ENCODE measurements at places on chromosomes 5 and 9.

DNA sequence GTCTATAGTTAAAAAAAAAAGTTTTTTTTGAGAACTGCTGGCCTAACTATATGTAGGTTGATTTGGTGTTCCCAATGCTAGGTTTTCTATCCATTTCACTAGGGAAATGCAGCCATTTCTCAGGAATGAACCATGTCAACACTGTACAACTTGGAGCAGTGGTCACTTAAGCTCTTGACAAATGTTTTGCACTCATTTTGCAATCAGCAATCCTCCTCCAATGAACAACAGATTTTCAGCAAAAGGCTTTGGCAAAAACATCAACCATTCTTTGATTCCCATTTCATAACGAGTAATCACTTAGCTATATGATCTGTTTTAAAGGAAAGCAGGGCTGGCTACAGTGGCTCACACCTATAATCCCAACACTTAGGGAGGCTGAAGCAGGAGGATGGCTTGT, 17.9 kb downstream of the STRBP start:
- no peak for DNase-seq

DNA sequence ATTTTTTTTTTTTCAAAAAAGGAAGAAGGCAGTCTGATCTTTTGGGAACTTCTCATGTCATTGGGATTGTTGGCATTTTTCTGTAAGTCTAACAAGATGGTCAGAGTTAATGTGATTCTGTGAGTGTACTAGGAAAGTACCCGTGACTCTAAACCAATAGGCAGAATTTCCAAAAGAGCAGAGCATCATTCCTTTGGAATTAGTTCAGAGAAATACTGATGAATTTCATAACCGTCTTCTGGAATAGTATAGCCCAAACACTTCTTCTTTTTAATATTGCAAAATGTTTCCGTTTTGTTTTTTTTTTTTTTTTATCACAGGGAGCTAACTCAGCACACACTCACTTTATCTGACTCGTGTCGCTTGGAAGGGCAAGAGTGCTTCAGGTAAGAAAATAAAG, 407.4 kb downstream of the DTWD2 start:
- no peak for DNase-seq

DNA sequence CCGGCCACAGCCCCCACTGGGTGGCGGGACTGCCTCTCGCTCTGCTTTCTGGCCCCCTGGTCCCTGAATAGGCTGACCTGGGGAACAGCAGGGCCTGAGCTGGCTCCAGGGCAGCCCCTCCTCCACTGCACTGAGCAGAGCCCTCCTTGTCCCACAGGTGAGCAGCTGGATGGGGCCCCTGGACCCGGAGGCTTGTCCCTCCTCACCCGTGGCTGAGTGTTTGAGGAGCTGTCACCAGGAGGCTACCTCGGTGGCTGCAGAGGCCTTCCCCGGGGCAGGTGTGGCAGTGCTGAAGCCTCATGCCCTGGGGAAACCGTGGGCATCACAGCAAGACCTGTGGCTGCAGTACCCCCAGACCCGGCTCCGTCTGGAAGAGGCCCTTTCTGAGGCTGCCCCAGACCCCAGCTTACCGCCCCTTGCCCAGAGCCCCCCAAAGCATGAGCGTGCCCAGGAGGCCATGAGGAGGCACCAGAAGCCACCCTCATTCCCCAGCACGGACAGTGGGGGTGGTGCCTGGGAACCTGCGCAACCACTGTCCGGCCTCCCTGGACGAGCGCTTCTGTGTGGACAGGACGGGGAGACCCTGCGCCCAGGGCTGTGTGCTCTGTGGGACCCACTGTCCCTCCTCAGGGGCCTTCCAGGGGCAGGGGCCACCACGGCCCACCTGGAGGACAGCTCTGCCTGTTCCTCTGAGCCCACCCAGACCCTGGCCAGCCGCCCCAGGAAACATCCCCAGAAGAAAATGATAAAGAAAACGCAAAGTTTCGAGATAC, 28.5 kb upstream of the LRRC14B start:
- no peak for DNase-seq

GRCh38 chr9:132878695-132879456, at the start of gene SPACA9:
TSS of gene SPACA9 (plus strand) at chr9:132878898. CDS start at chr9:132883948, 5,050 bp downstream.
- peak; percentile 45 for DNase-seq

DNA sequence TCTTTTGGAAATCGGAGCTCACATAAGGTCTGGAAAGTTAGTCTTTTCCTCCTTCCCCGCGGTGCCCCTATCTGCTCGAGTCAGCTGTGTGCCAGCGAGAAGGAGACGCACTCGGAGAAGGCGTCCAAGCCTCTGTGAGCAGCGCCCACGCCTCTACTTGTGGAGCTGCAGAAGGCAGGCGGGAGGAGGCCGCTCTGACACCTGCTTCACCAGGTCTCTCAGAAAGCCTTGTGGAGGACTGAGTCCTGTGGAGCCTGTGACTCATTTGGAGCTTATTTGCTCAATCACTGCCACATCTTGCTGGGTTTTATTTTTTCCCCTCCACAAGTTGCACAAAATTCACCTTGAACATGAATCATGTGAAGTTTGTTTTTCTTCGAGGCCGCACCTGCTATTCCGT, 117.5 kb downstream of the IRX2 start:
- DNase-seq, result no peak

DNA sequence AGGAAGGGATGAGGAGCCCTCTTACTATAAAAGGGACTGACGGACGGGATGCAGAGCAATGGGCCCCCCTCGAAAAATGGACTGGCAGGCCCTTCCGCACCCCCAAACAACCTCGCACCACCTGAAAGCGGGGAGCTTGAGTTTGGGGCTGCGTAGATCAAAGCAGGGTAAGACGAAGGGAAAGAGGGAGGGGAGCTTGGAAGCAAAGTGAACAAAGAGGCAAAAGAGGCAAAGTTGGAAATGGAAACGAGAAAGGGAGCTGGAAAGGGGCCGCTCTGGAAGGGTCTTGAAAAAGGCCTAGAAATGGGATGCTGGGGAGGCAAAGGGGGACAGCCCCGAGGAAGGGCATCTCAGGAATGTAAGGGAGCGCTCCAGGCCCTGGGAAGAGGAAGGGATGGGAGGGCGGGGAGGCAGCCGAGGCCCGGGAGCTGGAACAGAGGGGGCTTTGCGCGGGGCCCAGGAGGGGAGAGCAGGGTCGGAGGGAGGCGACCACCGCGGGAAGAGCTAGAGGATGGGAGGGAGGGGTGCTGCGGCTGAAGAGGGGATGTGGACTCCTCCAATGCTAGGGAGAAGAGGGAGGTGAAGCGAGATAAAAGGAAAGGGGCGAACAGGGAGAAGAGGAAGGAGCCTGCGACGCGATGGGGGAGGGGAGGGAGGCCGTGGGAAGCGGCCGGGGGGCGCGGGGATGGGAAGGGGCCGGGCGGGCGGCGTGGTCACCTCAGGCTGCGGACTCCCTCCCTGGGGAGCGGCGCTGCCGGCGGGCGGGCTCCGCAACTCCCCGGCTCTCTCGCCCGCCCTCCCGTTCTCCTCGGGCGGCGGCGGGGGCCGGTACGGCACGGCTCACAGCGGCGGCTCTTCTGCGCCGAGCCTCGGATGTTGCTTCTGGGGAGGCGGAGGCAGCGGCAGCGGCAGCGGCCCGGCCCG, 577 bp downstream of the RNF145 start:
- peak; percentile 17 for DNase-seq

DNA sequence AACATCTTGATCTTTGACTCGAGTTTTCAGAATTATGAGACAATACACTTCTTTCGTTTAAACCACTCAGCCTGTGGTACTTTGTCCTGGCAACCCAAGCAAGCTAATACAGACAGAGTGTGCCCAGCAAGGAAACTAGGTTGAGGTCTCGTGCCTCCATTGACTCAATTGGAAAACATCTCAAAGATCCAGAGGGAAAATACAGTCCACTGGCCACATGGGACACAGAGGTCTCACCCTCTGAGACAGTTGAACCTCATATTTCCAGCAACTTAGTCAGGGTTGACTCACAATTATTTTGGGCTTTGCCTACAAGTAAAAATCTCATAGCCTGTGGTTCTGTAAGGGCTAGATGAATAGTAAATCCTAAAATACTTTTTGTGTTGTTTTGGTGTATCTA, 631.5 kb downstream of the MTRR start:
- DNase-seq, result no peak

DNA sequence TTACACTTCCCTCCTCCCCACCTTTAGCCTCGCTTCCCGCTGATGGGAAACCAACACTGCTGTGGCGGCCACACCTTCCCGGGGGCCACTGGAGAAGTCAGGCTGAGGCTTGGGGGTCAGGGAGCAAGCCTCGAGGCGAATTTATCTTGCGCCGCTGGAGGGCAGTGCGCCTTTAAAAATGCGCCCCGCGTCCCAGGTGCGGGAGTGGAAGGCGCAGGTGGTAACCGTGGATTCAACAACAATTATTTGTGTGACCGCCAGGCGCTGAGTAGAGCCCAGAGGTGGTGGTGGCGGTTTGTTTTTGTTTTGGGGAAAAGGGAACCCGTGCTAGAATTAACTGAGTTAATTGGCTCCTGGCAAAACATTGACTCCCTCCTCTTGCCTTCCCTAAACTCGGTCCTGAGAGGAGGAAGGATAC, 1.1 kb downstream of the CFAP77 start:
- peak; percentile 78 for DNase-seq

DNA sequence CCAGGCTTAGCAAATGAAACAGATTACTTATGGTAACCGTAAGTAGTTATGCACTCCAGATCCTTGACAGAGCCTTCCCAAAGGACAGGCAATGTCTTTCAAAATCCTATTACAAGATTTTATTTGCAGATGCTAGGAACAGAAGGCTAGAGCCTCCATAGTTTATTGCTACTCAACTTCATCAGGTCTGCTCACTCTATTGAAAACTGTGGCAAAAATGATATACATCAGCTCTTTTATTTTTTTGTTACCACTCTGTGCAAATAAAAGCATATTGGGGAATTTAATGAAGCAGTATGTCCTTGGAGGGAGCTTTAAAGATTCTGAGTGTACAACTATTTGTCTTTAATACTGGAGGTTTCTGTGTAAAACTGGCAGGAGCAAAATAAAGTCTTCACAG, 46.5 kb downstream of the SLC44A1 start:
- no peak for DNase-seq

GRCh38 chr5:66757219-66757833, 161.1 kb downstream of the MAST4 start:
- DNase-seq, result peak; percentile 31

Measured in activated T-cell treated with anti-CD3 and anti-CD28 coated beads, Interleukin-2, amount 50 U/mL, for 72 hours (primary cell).